ENCODE measurements at places on chromosomes 5 and 9.

DNA sequence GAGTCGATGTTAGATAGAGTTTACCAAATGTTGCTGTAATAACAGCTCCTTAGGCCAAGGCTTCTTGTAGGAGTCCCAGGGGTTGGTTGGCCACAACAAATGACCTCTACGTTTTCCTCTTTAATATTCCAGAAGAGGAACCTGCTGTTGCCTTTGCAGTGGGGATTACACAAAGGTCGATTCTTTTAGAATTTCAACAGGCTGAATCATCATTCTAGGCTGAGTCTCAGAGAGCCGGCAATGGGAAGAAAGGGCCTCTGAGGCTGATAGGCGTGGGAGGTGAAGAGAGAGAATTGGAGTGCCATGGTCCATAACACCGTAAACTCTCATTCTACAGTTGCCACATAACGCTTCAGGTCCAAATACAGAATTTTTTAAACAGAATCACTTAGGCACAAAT is 405.9 kb upstream of the DAP start:
- no peak for DNase-seq

- peak; percentile 42 for DNase-seq
These were observed 2.9 kb upstream of the PAX5 start for GRCh38 chr9:37036776-37037502.

- no peak for DNase-seq
These were observed 899 bp upstream of the SHC3 start for GRCh38 chr9:89179540-89179894.

DNA sequence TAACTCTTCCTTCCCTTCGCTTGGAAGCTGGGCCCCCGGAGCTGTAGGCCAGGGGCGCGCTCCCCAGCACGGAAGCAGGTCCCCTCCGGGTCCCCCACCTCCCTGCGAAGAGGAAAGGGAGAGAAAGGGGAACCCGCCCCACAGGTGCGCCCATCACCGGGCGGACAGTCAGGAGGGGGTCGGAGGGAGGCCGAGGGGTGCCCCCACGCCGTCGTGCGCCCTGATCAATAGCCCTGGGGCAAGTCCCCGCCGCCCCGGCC is 793 bp downstream of the AGPAT2 start:
- no peak for DNase-seq

DNA sequence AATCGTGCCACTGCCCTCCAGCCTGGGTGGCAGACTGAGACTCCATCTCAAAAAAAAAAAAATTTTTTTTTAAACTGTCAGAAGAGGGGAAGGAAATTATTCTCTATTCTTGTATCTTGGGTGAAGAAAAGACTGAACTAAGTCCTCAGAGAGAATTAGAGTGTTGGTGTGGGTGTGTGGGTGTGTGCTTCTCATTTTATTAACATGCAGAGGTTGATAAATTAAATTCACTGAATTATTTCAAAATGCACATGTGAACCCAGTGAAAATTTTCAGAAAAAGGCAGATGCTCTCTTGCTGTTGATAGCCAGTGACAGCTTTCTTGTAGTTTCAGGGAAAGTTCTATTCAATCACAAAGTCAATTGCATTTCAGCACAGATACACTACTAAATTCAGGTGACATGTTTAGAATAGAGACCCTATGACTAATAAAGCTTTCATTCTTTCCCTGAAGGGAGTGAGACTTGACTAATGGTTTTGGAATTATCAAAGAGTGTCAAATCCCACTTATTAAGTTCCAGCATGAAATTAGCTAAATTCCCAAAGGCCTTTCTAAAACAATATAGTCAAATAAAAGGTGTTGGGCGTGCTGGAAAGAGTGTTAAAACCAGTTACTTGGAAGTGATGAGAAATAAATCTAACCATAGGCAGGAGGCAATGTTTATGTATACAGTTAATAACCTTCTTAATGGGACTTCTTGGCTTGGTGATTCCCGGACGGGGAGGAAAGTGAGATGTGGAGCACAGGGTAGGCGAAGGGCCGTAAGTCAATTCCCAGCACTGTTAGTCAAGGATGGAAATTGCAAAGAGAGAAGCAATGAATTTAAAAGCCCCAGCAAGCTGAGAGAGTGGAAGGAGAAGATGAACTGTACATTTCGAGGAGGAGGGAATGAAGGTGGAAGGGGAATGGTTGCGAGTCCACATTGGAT is 103.2 kb upstream of the SPATA31D4 start:
- no peak for DNase-seq

GRCh38 chr9:20570756-20571155 is 51.5 kb downstream of the MLLT3 start:
- DNase-seq, result no peak
